Pulmonary artery endothelial cell (primary cell): ENCODE measurements at places on chromosomes 7 and 10.

GRCh38 chr7:49001610-49002033, 77.3 kb downstream of the CDC14C start:
- DNase-seq: no peak

DNA sequence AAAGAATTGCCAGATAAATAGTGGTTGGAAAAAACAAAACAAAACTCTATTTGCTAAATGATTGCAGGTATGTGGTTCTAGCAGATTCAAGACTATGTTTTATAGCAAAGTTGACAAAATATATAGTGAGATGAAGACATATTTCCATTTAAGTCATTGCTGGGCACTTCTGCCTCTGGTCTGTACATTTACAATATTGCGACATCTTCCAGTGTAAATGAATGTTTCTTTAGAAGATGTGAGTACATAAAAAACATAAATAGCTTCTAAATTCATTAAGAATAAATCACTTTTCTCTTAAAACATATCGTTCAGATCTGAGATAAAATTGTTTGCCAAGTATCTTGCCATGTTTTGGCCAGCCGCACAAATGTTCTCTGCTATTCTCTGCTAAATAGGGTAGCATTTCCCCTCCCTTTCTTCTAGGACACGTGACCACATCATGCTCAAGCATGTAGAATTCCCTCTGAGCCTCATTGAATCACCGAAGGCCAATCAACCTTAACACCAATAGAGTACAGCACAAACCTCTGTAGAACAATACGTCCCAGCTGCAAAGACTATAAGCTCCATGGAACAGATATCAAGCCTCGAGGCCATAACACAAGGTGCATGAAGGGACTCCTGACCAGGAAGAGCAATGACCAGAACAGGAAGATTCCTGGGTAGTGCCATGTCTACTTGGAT, 1173.3 kb downstream of the GATA3 start:
- no peak for DNase-seq

DNA sequence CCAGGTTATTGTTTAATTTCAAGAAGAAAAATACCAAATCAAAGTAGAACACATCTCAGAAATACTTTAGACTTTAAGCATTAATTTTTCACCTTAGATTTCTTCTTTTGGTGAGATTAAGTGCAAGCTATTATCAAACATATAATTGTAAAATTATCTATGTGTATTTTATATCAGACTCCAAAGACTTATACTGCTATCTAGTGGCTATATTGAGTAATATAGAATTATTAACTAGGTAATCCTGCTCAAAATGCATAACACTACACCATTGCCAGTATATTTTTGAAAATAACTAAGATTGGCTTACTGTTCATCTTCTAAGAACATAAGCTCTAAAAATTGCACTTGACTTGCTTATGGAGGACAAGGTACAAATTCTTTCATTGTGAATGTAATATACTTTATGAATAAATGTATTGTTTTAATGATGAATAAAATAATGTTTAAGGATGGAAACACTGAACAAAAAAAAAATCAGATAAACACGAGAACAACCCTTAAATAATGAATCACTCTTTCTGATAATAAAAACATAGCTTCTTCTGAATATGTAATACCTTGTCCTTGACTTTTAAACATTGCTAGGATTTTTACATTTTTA, 86.7 kb upstream of the GNAI1 start:
- no peak for DNase-seq

DNA sequence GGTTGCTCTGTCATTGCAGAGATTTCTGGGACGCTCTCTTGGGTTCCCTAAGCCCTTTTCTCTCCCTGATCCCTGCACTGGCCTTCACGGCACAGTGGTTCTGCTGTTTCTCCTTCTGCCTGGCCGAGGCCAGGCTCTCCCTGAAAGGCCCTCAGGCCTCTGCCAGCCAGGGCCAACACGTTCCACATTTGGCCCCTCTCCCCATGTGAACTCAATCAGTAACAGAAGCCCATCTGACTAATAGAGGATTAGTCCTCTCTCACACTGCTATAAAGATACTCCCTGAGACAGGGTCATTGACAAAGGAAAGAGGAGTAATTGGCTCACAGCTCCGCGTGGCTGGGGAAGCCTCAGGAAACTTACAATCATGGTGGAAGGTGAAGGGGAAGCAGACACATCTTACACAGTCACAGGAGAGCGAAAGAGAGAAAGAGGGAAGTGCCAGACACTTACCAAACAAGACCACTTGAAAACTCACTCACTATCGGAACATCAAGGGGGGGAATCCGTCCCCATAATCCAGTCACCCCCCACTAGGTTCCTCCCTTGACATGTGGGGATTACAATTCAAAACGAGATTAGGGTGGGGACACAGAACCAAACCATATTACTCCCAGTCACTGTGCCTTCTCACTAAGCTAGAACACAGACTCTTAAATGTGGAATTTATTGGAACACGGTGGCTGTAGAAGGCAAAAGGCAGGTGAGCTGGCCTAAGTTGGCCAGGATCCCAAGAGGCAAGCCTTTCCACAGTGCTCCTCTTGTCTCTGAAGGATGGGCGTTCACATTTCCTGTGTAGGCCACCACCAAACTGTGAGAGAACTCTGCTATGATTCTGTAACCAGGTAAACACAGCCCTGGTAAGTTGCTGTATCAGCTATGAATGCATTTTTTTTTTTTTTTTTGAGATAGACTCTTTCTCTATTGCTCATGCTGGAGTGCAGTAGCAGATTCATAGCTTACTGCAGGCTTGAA, 8.8 kb downstream of the FZD8 start:
- no peak for DNase-seq

GRCh38 chr7:932651-932975, 21.9 kb downstream of the ADAP1 start:
- DNase-seq: no peak

DNA sequence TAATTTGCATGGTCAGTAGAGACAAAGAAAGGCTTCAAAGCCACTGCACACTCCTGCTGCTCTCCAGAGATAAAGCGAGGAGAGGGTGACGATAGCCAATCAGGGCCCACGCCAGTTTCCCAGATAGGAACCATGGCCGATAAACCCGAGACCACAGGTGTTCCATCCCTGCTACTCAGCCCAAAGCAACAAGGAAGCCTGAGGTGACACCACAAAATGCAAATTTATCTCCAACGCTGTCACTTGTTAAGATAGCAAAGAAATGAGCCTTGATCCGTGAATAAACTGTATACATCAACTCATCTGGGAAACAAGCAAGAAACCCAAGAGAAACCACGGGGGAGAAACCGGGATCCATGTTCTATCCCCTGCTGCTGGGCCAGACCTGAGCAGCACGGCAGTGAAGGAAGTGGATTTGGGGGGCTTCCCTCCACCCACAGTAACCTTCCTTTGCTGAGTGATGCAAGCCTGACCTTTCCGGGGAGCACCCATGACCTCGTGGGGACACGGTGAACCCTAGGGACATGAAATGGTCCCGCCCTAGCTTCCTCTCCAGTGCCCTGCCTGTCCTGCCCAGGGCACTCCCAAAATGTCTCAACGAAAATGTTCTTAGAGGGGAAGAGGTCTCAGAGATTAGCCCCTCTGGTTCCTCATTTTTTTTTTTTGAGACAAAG, 164.6 kb downstream of the PTPRN2 start:
- no peak for DNase-seq

- no peak for DNase-seq
Observed at GRCh38 chr10:124009231-124010015, 84.0 kb downstream of the CHST15 start.

- no peak for DNase-seq
Observed at GRCh38 chr10:6751363-6751762, 171.3 kb upstream of the PRKCQ start.

GRCh38 chr10:107133656-107134055, 30.9 kb downstream of the SORCS1 start:
- DNase-seq: no peak

DNA sequence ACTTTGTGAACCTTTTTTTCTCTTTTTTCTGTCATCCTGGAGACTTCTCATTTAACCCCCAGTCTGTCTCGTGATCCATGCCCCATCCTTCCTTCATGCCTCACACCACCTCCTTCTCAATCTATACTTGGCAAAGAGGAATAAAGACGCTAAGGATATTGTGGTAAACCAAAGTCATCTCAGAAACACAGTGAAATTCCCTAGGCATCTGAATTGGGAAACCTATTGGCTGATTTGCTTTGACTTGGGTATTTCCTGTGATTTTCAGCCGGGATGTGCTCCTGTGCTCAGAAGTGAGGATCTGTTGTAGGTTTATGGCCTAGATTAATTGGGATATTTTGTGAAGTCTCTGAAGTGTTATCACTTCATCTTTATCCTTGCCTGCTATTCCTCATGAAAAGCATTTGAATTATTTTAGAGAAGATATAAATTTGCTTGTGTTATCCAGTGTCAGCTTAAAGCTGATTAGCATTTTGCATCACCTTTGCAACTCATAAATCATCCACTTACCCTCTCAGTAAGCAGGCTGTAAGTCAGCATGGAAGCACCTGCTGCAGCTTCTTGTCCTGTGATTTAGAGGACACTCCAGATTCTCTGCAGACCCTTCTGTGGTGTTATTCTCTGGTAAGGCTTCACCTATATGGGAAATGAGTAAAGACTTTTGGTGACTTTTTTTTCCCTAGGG, 138.0 kb downstream of the AUTS2 start:
- no peak for DNase-seq

DNA sequence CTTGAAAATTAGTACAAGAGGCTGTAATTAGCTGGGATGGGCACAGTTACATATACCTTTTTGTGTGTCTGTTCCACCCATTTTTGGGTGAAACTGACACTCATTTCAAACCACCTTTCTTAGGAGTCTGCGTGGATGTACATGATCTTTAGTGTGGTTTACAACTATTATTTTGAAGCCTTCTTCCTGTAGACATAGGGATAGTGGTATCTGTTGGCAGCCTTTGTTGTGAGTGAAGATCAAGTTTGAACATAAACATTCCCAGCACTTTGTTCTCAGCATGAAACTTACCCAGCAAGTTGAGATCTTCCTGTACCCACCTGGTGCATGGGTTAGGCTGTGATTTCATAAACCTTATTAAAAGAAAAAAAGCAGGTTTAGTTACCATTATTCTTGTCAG, 2.0 kb downstream of the BAG3 start:
- no peak for DNase-seq

DNA sequence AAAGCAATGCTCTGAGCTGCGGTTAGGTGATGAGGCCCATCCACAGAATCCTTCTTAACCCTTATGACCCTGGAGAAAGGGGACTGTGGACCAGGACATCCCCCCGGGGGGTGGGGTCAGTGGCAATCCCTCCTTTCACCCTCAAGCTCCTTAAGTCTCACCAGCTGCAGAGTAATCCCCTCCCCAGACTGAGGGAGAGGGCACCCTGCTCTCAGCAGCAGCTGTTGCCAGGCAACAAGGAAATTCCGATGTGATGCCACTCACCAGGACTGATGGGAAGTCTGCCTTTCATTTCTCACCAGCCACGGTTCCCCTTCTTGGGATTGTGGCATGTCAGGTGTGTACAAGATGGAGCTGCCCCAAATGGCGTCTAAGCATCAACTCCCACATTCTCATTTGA, 129.6 kb downstream of the DOCK1 start:
- no peak for DNase-seq

DNA sequence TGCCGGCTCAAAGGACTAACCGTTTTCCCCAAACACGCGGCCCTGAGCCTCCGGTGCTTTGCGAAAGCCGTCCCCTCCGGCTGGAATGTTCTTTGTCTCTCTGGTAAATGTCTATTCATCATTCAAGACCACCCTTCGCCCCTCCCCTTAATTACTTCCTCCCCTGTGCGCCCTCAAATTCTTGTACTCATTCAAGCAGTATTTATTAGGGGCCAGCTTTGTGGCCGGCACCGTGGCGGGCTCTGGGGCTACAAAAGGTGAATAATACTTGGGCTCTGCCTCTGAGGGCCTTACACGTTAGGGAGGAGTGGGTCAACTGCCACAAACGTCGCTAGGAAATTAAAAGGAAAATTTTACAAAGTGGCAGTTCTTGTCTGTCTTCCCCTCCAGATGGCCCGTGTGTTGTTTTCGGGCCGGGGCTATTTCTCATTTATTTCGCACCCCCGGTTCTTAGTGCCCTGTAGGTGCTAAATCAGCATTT, 1.5 kb upstream of the MEST start:
- no peak for DNase-seq

GRCh38 chr10:124217906-124218804, 124.8 kb upstream of the CHST15 start:
- DNase-seq: no peak

GRCh38 chr10:33005322-33006301, 47.6 kb upstream of the ITGB1 start:
- DNase-seq: peak; percentile 59
